Anterior cingulate cortex (tissue), 58 donors: ENCODE measurements at places on chromosomes 1 and 21.

GRCh38 chr21:16195538-16195910, 465.7 kb downstream of the USP25 start:
- DNase-seq, result no peak

DNA sequence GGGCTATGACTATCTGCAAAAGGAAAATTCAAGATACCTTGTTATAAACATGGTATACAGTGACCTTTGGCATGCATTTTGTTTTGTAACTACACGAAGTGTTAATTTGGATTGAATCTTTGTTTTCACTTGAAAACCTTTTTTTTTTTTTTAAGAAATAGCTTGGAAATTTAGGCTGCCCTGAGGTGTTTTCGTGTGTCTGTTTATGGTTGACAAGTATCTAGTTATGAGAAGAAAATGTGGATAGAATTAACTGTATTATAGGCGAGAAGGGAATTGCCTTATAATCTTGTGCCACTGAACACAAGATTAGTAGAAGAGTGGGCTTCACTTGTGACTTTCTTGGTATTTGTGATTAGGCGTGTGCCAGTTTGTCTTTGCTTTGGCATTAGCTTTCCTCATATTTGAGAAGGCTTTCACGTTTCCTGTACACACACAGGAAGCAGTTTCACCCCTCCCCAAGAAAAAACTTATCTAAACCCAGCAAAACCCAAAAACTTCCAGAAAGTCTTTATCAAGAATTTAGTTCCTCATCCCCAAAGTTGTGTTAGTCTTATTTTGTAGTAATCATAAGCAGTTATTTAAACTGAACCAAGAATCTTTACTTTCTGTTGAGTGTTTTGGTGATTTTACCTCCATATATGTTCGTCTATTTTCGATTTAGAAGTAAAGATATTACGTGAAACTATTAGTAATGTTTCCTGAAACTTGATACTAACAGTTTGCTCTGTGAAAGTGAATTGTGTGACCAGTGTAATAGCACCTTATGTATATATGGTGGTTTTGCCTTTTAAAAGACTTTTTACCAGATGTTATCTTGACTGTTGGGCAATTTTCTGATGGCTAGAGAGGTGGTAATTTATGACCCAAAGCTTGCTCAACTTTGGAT, 3.8 kb downstream of the DYRK1A start:
- DNase-seq, result no peak

GRCh38 chr21:31688603-31689368, 29.3 kb downstream of the SOD1 start:
- DNase-seq, result no peak

DNA sequence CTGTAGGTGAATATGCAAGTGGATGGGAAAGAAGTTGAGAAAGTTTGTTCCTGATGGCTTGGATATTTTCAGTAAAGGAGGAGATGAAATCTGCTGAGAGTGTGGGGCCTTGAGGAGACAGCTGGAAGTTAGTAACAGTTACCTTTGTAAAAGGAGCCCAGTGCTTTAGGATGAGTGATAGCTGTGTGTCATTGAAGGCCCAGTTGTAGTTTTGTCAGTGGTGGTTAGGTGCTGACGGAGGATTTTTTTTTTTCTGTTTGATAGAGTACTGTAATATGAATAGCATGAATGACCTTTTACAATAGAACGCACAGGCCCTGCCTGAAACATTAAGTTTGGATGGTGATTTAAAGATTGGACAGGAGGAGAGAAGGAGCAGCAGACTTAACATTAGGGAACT, 33.3 kb downstream of the LRRC8D start:
- no peak for DNase-seq
